ENCODE measurements at places on chromosomes 2 and 18.

- DNase-seq: no peak
Measured at GRCh38 chr2:64632835-64633819, 20.6 kb downstream of the SERTAD2 start.

- no peak for DNase-seq
Measured at GRCh38 chr2:117850015-117850414, 35.5 kb downstream of the DDX18 start.

DNA sequence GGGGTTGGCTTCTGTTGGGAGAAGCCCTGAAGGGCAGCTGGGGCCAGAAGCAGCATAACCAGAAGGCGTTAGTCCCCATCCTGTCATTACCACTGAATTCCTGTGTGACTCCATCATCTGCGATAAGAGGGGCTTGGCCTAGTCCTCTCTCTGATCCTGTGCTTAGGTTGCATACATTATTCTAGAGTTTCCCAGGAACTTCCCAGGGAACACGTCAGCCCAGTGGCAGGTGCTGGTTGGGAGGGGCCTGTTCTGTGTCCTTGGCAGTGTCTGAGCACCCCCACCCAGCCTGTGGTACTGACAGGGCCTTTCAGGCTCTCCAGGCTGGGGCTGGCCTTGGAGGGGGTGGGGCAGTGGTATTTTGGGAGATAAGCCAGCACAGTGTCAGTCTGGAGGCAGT lies 4.5 kb upstream of the TOGARAM2 start:
- DNase-seq: no peak

DNA sequence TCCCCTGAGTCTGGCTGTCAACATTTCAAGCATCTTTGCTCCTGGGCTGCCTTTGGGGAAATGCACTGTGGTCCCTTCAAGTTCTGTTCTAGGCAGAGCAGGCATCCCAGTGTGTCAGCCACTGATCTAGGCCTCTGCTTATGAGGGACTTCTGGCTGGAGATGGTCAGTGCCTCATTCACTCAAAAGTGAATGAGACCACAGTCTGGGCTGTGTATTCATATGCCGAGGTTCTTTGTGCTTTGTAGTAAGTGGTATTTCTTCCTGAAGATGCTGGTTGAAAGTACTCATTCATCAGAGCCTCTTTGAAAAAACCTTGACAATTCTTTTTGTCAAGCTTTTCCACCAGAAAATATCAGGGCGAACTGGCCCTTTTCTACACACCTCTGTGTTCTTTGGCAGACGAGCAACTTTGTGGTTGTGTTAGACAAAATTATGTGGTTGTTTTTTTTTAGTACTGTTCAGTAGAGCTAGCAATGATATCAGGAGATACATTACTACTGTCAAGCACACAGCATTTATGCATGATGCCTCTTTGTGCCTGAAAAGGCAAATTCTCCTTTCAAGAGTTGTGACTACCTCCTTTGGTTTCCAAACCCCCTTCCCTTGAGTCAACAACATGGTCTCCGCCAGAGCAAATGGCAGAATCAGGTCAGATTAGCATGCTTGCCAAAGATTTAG lies 510.9 kb upstream of the NRP2 start:
- DNase-seq: no peak

DNA sequence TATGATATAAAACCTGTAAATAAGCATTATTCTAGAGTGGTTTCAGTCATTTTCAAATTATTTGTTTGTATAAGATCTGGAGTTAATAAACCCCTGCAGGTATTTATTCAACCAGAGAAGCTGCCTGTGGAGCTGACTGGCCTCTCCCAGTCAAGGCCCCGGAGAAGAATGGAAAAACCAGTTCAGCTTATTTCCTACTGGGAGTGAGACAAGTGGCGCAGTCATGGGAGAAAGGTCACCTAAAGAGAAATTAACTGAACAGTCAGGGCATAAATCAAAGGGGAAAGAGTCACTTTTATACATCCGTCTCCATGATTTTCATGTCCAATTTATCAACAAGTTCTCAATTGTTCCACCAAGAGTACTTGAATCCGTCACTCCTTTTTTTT lies 240.9 kb downstream of the RNF152 start:
- no peak for DNase-seq

DNA sequence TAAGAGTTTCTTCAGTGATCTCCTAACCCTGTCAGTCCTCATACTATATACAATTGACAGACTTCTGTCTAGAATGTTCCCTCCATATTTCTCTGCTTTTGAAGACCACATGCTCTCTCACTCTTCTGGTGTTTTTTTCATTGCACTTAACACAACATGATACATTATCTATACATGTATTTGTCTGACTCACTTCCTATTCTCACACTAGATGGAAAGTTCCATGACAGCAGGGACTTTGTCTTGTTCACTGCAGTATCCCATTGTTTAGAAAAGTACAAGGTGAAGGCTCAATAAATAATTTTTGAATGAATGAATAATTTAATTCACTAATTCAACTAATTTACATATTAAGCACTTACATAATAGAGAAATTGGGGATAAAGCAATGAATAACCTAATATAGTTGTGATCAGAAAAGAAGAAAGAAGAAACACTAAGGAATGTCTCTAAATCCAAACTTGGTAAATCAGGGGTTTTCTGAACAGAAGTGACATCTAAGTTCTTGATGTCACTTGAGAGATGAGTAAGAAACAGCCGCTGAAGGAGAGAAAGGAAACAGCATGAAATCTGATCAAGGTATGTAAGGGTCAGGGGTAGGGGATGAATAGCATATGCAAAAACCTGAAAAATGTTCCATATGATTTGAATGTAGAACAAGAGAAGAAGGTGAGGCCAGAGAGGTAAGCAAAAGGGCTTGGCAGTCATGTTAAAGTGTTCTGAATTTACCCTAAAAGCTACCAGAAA lies 42.4 kb downstream of the MBD2 start:
- no peak for DNase-seq

DNA sequence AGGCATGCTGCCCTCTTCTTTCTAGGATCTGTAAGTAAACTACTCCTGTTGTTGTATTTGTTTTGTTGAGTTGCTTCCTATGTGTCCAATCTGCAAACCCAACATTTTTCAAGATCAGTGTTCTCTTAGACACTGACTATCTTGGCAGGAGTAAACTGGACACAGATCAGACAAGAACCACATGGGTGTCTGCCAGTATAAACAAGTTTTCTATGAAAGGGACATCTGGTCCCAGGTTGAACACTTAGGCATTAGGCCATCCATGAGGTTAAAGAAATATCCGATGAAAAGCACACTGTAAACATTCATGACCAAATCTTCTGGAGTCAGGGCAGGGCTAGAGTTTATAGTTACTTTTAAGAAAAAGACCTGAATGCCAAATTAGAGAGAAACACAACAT lies 441.8 kb downstream of the NYAP2 start:
- no peak for DNase-seq

DNA sequence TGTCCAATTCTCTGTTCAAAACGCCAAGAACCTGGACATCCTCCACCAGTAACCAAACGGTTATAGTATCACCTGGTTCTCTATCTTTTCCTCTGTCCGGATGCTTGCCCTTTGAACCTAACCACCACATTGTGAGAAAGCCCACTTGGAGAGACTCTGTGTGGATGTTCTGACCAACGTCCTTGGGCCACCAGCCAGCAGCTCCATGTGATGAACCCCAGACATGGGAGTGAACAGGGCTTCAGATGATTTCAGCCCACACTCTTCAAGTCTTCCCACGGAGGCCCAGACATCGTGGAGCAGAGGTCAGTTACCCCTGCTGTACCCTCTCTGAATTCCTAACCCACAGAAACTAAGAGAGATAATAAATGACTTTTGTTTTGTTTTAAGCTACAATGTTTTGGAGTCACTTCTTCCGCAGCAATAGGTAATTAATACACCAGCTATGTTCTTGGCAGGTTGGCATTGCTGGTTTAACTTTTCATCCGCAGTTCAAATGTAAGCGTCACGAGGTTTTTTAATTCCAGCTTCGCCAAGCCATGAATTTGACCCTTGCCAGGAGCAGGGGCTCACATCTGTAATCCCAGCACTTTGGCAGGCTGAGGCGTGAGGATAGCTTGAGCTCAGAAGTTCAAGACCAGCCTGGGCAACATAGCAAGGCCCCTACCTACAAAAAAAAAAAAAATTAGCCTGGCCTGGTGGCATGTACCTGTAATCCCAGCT lies 36.1 kb upstream of the ZNF532 start:
- DNase-seq: no peak

DNA sequence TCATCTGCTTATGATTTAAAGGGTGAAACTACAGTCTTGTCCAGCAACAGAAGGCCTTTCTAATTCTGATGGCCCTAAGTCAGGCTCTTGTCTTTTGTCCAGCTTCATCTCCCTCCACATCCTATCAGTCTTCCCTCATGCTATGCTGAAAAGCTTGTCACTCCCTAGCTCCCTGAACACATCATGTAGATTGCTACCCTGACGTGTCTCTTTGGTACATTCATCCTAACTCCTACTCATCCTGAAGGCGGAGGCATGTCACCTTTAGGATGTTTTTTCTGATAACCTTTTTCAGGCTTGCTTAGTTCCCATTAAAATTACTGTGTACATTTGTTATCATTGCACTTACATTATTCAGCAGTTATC lies 78.4 kb upstream of the ARL5A start:
- no peak for DNase-seq

DNA sequence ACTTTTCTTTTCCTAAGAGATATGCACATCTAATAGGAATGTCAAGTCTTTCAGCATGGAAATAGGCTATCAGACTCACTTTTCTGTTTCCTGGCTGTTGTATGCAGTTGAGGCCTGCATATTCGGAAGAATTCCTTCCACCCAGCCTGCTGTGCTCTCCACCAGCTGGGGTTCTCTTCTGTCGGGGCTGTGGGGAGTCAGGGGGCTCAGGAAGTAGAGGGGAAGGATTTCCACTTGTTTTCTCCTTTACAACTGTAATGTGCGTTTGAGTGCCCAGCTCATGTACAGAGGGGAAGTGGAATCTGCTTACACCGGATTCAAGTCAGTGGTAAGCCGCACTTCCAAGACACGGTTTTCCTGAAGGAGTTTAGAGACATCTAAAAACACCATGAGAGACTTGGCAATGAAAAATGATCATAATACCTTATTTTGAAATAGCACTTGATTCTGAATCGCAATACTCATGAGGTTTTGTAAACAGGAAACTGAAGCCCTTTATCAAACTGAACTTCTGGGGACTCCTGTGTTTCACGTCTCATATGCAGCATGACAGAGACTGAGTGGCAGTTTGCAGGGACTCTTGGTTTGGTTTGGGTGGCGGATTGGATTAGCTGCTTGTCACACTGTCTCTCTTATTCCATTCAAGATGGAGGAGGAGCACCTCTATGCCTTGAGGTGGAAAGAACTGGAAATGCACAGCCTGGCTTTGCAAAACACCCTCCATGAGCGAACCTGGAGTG lies 90.4 kb downstream of the MTCL1 start:
- no peak for DNase-seq

DNA sequence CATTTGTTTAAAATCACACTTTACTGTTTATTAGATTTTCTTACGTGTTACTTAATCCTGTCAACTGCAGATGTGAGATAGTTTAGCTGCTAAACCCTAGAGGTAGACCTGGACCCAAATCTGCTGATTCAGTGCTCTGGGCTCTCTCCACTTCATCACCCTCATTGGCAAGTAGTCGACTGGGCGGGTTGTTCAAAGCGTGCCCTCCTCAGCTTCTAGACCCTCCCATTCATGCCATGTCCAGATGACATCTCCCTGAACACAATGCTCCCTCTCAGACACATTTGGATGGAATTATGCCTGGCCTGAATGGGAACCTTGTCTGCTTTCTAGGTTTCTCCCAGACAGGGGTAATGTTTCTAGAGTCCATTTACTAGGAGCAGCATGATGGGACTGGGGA lies 43.7 kb downstream of the RPIA start:
- no peak for DNase-seq

DNA sequence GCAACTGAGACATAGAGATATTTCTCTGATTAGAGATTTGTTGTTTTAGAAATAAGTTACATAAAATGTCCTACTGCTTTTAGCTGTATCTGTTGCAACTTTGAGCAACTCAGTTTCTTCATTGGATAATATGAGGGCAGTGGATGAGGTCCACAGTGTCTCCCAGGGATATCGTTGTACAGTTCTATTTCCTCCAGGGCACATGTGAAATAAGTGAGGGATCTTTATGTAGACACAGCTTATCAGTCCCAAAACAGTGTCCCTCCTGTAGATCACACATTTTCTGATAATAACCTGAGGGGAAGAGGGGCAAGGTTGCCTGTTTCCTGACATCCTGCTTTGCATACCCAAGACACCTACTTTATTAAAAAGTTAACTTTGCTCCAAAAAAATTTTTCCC lies 1231.2 kb upstream of the ZEB2 start:
- no peak for DNase-seq

DNA sequence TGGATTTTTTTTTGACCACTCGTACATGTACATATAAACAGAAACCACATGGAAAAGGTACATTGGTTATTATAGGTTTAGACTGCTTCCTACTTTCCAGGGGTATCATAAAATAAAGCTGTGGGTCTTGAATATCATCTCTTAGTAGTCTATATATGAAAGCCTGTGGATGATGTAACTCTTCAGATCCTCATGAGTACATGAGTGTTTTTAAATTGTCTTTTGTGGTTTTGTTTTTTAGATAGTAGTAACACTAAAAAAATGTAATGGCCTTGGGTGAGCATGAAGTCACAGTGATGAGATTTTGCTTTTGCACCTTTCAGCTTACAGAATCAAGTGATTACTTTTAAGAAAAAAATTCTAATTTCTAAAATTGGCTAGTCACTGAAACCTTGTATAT lies 80.2 kb downstream of the RAB3GAP1 start:
- DNase-seq: no peak

DNA sequence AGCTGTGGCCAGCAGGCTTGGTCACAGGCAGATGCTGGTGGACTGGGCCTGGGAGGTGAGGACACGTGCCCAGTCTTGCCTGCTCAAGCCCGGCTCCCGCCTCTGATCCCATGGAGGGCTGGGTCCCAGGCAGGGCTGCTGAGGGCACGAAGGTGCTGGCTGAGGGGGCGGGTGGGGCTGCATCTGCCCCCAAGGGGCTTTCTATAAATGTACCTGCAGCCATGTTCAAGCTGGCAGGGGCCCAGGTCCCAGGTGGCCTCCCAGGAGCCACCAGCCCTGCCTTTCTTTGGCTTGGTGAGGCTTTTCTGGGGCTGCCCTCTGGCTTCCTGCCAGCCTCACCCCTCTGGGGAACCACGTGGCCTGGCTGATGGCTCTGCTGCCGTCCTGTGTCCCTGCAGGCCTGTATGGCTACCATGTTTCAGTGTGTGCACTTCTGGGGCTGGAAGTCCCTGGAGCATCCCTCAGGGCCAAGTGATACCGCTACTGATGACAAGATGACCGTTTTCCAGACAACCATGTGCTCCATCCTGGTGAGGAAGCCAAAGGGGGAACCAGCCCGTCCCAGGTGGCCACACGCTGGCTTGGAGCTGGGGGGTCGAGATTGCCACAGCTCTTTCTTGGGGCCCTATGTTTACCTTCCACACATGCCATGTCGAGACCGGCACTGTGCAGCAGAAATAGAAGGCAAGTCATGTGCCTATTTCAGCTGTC lies 23.2 kb downstream of the HJURP start:
- no peak for DNase-seq

DNA sequence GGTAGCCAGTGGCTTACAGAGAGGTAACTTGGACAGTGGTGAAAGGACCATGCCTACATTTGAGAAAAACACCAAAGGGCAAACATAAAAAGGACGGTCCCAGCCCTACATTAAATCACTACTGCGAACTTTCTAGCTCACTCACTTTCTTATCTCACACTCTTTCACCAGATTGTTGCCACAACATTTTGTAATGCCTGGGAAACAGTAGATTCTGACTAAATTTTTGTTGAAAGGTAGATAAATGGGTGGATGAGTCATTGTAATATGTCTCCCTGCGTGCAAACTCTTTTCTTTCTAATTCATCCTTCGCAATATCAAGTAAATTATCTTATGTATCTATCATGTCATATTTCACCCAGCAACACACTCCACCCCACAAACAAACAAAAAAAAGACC lies 192.2 kb downstream of the IRS1 start:
- DNase-seq: no peak
